ENCODE measurements at places on chromosomes 3 and 15.

GRCh38 chr3:97823046-97824004 lies 1.5 kb downstream of the CRYBG3 start:
- DNase-seq: no peak

GRCh38 chr3:108067768-108068167 lies 23.1 kb downstream of the CD47 start:
- DNase-seq: no peak

DNA sequence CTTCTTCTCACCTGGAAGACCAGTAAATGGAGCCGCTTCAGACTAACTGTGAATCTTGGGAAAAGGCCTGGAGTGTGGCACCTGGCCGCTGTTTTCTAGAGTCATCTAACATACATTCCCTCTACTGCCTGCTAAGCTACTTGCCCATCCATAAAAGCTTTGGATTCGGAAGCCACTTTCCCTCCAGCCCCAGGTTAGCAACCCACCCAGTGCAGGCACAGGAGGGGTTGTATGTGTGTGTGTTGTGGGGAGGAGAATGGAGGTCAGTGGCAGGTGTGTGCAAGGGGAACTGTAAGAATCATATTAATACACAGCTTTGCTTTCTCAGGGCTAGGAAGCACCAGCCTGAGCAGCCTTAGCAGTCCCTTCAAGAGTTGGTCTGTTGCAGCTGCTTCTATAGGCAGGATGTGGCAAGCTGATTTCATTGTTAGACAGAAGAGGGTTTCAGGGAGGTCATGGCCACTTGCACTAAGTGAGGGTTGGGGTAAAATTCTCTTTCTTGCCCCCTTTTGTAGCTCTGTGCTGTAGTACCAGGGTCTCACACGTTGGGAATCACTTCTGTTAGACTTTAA lies 8.9 kb downstream of the NSUN3 start:
- DNase-seq: no peak

- no peak for DNase-seq
These were observed 81.2 kb downstream of the IGF1R start for GRCh38 chr15:98729446-98730042.

DNA sequence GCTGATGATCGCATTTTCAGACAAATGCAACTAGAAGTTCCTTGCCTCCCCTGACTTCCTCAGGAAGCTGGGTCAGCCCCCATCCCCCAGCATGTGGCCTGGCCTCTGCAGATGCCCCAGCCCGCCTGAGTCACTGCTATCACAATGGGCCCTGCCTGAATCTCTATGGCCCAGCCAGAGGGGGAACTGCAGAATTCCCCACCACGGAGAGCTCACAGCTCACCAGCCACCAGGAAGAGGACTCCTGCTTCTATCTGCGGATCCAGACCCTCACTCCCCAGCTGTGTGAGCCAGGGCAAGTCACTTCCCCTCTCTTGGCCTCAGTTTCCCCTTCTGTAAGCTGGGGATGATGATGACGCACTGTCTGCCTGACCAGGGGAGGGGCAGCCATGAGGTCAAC lies 6.9 kb downstream of the PLXND1 start:
- no peak for DNase-seq

GRCh38 chr15:89664441-89665350 lies 9.4 kb upstream of the KIF7 start:
- DNase-seq: no peak

DNA sequence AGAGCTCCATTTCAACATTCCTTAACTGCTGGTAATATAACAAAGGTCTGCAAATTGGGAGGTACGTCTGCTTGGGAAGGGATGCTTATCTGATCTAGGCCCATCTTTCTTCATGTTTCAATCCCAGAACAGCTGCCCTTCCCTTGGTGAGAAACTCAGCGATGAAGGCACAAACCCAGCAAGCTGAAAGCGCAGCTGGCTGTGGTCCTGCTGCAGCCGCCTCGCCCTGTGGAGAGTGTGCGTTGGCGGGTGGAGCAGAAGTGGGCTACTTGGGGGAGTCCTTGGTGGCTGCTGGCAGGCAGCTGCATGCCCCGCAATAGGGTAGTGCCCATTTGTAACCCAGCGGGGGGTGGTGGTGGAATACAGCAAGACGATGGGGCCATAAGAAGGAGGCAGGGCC lies 160.6 kb upstream of the WNT5A start:
- DNase-seq: no peak

DNA sequence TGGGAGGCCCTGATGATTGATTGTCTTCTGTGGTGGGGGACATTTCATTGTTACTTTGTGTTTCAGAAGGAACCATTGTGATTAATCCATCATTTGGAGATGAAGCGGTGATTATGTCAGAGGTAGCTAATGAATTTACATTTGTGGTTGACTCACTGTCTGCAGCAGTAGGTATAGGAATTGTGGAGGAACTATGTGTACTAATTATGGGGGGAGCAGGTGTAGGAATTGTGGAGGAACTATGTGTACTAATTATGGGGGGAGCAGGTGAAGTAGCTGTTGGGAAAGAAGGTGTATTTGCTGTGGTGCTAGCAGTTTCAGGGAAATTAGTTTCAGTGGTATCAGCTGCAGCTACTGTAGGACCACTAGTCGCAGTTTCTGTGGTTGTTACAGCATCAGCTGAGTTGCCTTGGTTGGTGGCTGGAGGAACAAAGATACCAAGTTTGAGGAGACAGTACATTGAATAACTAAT lies 6.9 kb downstream of the MUC13 start:
- DNase-seq: no peak

- DNase-seq: no peak
These were observed 14.2 kb downstream of the GPR15 start for GRCh38 chr3:98545940-98546339.

DNA sequence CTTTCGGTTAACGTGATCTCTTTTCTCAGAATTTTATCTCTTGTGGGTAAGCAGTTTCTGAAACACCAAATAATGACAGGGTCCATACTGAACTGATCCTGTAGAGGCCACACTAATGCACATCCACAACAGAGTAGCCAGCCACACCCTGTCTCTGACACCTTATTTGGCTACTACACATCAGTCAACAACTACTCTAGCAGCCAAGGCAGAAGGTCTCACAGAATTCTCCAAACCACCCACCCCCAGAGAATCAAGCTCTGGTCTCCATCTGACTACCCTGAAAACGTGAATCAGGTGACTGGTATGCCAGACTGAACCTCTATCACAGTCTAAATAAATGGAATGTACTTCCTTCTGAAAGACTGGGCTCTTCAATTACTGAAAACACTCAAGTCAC lies 38.0 kb downstream of the EDC3 start:
- DNase-seq: no peak

DNA sequence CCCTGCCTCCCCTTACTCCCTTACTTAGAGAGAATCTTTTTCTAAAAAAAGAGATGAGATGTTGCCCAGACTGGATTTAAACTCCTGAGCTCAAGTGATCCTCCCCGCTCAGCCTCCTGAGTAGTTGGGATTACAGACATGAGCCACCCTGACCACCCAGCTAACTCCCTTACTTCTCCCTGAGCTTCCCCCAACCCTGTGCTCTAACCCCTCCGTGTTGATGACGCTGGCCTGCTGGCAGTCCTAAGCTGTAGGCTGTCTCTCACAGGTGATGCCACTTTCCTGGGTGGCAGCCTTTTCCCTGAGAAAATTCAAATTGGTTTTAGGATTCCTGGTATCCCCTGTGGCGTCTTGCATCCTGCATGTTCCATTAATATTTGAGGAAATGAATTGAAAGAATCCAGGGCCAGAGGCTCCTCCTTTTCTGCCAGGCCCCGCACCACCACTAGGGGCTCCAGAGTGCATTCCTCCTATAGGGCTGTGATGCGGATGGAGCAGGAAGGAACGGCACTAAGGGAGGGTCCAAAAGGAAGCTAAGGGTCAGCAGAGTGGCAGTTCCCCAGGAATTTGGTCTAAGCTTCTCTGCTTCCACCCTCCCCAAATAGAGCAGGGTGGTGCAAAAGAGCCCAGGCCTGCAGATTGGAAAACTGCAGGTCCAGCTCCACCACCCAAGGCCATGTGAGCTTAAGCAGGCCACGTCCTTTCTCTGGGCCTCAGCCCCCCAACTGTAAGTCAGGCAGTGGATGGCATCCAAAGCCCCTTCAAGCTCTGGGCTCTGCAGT lies 101.1 kb downstream of the DAPK2 start:
- DNase-seq: peak; percentile 34

DNA sequence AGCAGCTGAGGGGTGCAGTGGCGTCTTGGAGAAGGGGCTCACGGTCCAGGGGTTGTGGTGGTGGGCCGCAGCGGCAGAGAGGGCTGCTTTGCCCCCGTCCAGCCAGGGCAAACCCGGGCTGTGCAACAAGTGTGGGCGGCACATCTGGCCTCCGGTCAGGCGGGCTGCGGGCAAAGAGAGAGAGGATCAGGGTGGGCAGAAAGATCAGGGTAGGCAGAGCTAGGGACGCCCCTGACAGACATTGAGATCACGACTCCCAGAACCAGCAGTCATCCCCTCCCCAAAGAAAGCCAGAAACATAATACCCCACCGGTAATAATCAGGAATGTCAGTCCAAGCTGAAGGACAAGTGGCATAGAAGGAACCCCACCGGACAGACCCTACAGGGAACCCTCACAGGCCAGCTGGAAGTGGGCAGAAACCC lies 6.8 kb downstream of the GATA2 start:
- DNase-seq: no peak

GRCh38 chr3:50203809-50204803 lies 965 bp upstream of the SLC38A3 start:
- no peak for DNase-seq

DNA sequence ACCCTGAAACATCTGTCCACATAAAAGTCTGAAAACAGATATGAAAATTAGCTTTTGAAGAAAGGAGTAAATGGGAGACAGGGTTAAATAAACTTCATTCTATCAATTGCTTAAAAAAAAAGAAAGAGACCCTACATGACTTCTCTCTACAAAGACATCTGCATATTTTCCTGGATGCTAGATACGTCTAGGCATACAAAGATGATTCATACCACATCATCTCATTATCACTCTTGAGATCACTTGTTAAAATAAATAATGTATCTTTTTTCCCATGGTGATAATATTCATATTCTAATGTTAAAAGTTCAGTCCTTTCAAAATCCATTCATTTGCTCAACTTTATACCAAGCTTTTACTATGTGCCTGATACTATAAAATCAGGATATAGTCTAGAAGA lies 295.8 kb downstream of the MAGI1 start:
- no peak for DNase-seq

- no peak for DNase-seq
These were observed 170.8 kb downstream of the SLC9A9 start for GRCh38 chr3:143677430-143677829.

DNA sequence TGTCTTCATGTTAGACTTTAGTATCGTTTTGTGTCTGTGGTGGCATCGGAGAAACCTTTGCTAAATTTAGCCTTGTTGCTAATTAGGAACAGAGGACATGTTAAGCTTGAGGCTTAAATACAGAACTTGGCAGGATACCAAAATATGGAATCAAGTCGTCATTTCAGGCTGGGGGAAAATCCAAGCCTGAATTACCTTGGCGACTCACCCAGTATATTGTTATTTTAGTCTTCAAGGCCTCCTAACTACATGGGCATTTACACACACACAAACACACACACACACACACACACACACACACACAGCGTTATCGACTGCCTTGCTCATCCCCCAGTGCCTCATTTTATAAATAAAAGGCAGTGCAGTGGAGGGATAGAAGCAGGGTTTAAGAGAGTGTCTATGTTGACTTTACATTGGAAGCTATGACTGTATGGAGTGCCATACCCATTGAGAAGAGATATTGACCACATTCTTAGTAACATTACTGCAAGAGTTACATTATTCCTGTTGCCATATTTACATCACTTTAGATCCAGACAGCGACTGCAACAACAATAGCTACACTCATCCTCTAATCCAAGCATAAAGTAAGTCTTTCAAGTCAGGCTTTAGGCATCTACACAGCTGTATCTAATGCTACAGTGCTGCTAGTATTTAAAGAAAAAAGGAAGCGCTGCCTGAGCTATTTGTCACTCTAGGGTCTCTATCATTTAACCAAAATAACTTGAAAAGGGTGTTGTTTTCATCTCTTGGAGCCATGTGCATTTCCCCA lies 210.8 kb upstream of the SEMA6D start:
- DNase-seq: no peak

- DNase-seq: no peak
These were observed 422.7 kb upstream of the ALCAM start for GRCh38 chr3:104943974-104944373.

DNA sequence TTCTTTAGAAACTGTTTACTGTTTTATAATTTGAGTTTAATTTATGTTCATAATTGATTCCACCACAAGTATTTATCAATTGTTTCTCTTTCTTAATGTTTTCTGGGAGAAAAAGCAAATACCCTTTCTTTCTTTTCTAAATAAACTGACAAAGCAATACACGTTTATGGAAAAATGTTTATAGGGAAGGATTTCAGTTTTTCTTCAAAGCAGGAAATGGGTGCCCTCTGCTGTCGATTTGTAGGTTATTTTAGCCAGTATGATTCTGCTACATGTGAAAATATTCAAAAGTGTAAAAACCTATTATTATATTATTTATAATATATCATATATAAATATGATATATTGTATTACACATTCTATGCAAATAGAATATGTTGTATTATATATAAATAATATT lies 921.0 kb upstream of the ROBO1 start:
- no peak for DNase-seq

GRCh38 chr3:53689681-53690080 lies 156.5 kb downstream of the CHDH start:
- DNase-seq: no peak

- no peak for DNase-seq
These were observed 8.4 kb upstream of the ISL2 start for GRCh38 chr15:76328106-76328696.

DNA sequence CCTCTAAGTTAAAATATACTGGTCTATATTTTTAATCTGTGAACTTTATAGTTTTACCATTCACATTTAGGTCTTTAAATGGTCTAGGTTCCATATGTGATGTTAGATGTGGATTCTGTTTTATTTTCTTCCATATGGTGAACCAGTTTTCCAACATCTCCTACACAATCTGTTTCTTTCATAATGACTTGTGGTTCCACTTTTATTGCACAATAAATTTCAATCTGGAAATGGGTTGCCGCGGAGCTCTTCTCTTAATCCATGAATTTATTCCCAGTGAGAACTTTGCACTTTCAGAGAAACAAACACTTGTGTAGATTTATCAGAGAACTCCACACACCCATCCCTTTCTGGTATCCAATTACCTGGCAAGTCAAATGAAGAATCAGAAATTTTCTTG lies 20.9 kb upstream of the SPPL2A start:
- no peak for DNase-seq
